Stimulated activated effector memory CD8-positive, alpha-beta T cell treated with anti-CD3 and anti-CD28 coated beads, Interleukin-12 subunit alpha, Interleukin-12 subunit beta, amount 100 ng/mL, for 72 hours (primary cell): ENCODE measurements at places on chromosomes 12 and 14.

- DNase-seq, result peak; percentile 82
Observed at GRCh38 chr12:55724226-55724939, 4.2 kb downstream of the RDH5 start.

DNA sequence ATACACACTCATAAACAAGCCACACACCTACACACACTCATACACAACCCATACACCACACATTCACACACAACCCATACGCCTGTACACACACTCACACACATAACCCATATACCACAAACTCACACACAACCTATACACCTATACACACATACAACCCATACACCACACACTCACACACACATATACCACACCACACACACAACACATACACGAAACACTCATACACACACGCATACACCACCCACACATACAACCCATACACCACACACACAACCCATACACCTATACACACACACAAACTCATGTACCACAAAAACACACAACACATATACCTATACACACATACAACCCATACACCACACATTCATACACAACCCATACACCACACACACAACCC, 164.3 kb downstream of the TMEM121 start:
- DNase-seq, result no peak

DNA sequence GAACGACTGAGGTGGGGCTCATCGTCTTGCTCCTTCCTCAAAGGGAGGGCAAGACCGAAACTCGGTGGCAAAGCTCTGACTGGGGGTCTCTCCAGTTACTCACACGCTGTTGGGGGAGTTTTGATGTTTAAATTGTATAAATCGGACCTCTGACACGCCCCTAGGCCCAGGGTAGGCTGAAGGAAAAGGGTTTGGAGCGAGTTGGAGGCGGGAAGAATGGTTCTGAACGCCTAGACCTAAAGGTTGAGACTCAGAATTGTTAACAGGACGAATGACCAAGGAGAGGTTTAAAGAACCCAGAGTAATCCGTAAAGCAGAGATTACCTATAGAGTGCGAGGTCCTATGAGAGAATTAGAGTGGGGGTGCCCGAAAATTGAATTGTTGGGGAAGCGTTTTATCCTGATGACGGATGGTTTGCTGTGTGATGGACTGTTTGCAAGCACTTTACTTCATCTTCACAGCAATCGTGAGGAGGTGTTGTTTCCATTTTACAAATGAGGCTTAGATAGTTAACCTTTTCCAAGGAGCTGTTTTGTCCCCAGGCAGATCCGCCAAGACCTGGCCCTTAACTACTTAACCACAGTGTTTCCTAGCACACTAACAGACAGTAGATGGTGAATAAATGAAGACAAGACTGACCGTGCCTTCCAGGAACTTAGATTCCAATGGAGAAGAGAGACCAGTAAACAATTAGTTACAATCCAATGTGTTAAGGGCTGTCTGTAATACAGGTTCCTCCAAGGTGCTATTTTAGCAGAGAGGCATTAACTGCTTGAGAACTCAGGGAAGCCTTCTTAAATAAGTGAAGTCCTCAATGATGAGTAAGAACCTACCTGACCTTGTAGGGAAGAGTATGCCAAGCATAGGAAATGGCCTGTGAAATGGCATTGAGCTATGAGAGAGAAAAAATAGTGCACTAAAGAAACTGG, 929 bp upstream of the UBE2N start:
- no peak for DNase-seq

GRCh38 chr12:113127791-113128199, 7.8 kb downstream of the RASAL1 start:
- no peak for DNase-seq

DNA sequence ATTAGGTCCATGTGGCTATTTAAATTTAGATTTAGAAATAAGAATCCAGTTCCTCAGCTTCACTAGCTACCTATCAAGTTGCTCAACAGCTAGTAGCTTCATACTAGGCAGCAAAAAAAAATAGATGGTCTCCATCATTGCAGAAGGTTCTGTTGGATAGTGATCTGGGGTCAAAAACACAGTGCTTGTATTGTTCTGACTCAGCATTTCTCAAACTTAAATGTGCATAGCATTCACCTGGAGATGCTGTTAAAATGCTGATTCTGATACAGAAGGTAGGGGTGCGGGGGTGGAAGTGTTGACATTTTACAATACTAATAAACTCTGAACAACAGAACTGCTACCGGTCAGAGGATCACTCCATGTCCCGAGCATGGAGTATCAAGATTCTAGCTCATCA, 51.3 kb downstream of the PRICKLE1 start:
- no peak for DNase-seq

DNA sequence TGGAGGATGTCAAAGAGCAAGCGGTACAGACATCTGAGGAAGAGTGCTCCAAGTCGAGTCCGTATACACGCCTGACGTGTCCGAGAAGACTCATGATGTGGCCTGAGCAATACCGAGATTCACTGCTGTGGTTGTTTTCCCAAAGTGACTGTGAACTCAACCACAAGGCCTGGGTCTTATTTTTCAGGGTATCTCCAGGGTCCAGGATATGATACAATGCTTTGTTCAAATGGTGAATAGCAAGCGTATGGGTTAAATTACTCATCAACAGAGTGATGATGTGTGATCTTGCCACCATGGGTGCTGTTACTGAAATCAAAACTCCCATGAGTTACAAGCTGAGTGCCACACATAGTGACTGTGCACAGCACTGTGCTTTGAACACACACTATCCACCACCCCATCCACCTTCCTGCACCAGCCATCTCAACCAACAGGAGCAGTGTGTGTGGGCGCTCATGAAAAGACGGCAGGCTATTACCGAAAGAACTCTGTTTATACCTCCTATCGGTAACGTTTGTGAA, 109.6 kb downstream of the BCAT1 start:
- peak; percentile 49 for DNase-seq

DNA sequence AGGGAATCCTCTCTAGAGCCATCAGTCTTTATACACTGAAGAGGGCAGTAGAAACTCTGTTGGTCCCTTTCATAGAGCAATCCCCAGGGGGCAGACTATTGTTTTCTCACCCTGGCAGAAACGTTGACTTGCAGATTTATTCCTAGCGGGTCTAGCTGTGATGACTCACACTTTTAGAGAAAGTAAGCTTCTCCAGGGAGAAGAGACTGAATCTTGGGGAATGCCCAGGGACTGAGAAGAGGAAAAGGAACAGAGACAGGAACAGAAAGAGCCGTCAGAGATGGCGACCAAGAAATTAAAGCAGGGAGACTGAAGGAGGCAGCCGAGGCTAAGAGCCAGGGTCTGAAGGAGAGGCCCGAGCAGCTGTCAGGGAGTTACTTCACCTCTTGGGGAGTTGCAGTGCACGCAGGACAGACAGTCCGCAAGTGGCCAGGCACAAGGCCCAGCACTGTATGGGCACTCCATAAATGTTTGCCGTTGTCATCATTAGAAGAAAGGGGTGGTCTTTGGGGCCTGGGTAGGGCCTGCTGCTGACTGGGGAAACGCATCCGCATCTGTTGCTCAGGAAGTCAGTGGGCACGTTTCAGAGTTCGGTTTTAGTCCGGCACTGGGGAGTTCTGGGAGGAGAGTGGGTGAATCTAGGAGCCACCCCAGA, 13.0 kb downstream of the PLEKHG6 start:
- DNase-seq, result no peak
